ENCODE measurements at places on chromosomes 2 and 18.

DNA sequence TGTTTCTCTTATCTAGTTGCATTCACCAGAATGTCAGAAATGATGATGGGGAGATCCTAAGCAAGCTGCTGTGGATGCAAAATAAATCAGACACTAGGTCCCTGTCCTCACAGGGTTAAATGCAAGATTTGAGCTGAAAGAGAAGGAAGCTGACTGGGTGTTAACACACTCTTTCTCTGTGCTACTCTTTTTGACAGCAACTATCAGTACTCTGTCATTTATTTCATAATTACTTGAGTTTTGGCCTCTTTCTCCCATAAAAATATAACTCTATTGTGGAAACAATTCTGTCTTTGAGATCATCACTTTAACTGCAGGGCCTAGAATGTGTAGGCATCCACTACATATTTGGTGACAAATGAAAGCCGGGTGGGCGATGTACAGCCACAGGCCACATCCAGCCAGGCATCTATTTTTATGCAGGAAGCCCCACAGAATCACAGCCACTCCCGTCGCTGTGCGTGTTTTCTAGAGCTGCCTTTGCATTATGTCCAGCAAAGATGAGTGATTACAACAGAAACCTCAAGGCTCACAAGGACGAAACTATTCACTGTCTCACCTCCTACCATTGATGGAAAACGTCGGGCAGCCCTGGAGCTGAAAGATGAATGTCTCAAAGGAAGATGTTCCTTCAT is 849.0 kb downstream of the RNF144A start:
- no peaks in the 10 kb centered on the region for H3K4me1 ChIP-seq
- DNase-seq = no peak
- no peak overlapping the region for H3K27ac ChIP-seq
- peaks cover 2% of the 10 kb centered on the region for H3K36me3 ChIP-seq
- no peak overlapping the region for H3K4me3 ChIP-seq
- no peaks in the 10 kb centered on the region for H3K27me3 ChIP-seq

- H3K4me3 ChIP-seq = no peak overlapping the region
- H3K27me3 ChIP-seq = no peaks in the 10 kb centered on the region
- H3K36me3 ChIP-seq = peaks cover 17% of the 10 kb centered on the region
Observed at GRCh38 chr2:27025861-27026851, 6.6 kb upstream of the TMEM214 start.

DNA sequence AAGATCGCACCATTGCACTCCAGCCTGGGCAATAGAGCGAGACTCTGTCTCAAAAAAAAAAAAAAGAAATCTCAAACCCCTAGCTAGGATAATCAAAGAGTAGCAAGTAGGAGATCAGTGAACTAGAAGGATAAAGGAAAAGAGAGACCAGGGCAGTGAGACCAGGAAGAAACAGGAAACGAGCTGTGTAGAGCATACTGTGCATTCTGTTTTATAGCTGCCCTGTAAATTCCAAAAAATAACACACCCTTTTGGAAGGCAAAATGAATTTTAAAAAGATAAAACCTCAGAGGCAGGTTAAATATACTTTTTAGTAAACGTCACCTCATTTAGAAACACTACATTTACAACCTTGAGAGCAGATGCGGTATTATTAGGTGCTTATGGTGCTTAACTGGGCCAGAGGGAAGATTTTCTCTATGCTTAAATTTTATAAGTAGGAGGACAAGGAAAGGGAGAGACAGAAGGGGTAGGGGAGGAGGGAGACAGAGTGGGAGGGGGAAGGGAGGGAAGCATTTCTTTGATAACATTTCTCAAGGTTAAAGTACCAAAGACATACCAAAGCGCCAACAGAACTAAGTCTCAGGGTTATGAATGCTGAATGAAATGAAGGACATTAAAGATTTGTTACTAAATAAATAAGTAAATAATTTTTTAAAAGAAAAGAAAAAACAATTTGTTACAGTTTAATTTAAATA is 30.1 kb downstream of the FEZ2 start:
- DNase-seq = no peak
- no peaks in the 10 kb centered on the region for H3K27me3 ChIP-seq
- H3K36me3 ChIP-seq = peaks cover 23% of the 10 kb centered on the region
- H3K4me3 ChIP-seq = no peak overlapping the region
- peaks cover 7% of the 10 kb centered on the region for H3K4me1 ChIP-seq

GRCh38 chr2:150256736-150257135 is 230.7 kb downstream of the RND3 start:
- DNase-seq = no peak
- H3K4me3 ChIP-seq = no peak overlapping the region
- H3K36me3 ChIP-seq = no peaks in the 10 kb centered on the region
- no peaks in the 10 kb centered on the region for H3K27me3 ChIP-seq

GRCh38 chr2:8337321-8337720 is 344.5 kb upstream of the ID2 start:
- DNase-seq = peak; percentile 54
- peaks cover 19% of the 10 kb centered on the region for H3K4me1 ChIP-seq
- peak overlapping the region; percentile 13 for H3K27ac ChIP-seq
- peak overlapping the region; percentile 6 for H3K4me3 ChIP-seq
- peaks cover 8% of the 10 kb centered on the region for H3K36me3 ChIP-seq

- no peak overlapping the region for H3K27ac ChIP-seq
- H3K4me3 ChIP-seq = no peak overlapping the region
- no peaks in the 10 kb centered on the region for H3K27me3 ChIP-seq
- peaks cover 21% of the 10 kb centered on the region for H3K36me3 ChIP-seq
- no peaks in the 10 kb centered on the region for H3K4me1 ChIP-seq
Observed at GRCh38 chr2:169980643-169981042, 153.4 kb downstream of the UBR3 start.

DNA sequence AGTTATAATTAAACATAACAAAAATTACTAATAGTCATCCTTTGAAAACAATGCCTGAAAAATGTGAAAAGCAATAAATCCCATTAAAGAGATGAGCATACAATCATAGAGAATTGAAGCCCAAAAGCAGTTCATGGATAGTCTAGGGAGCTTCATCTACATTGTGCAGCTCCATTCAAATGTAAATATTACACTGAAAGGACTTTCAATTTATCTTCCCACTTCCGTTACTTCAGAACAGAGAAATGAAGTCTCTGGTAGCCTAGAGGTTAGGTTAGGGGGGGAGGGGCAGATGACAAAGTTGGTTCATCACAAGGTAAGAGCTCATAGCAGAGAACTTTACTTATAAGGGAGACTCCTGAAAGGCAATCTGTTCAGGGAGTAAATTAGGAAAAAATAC is 126.6 kb upstream of the RGPD4 start:
- H3K27me3 ChIP-seq = no peaks in the 10 kb centered on the region
- H3K4me3 ChIP-seq = no peak overlapping the region
- no peaks in the 10 kb centered on the region for H3K4me1 ChIP-seq
- no peaks in the 10 kb centered on the region for H3K36me3 ChIP-seq

DNA sequence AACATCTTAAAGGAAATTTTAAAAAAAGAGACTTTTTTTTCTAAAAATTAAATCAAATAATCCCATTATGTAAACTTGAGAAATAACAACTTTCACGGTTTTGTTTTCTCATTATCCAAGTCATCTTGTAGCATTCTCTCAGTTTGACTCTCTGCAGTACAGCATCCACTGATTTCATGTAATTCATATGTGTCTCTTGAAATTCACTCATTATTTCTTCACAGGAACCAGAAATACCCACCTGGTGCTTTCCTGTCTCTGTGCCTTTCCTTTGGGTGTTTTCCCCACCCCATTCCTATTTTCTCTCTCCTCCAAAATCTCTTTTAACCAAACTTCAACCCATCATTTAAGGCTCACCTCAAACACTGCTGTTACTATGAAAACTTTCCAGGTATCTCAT is 116.1 kb upstream of the STK17B start:
- H3K4me3 ChIP-seq = no peak overlapping the region
- peaks cover 5% of the 10 kb centered on the region for H3K36me3 ChIP-seq
- no peaks in the 10 kb centered on the region for H3K27me3 ChIP-seq

GRCh38 chr2:194104687-194105086 is 1552.3 kb upstream of the SLC39A10 start:
- H3K4me3 ChIP-seq = no peak overlapping the region
- H3K27ac ChIP-seq = no peak overlapping the region
- no peaks in the 10 kb centered on the region for H3K4me1 ChIP-seq

GRCh38 chr18:29171892-29172755 is 995.2 kb upstream of the CDH2 start:
- no peak for DNase-seq
- no peak overlapping the region for H3K4me3 ChIP-seq
- H3K4me1 ChIP-seq = no peaks in the 10 kb centered on the region

GRCh38 chr18:52435301-52435700 is 95.3 kb downstream of the DCC start:
- no peak for DNase-seq
- H3K4me1 ChIP-seq = no peaks in the 10 kb centered on the region
- no peaks in the 10 kb centered on the region for H3K36me3 ChIP-seq
- H3K27me3 ChIP-seq = no peaks in the 10 kb centered on the region
- H3K4me3 ChIP-seq = no peak overlapping the region
- no peak overlapping the region for H3K27ac ChIP-seq

DNA sequence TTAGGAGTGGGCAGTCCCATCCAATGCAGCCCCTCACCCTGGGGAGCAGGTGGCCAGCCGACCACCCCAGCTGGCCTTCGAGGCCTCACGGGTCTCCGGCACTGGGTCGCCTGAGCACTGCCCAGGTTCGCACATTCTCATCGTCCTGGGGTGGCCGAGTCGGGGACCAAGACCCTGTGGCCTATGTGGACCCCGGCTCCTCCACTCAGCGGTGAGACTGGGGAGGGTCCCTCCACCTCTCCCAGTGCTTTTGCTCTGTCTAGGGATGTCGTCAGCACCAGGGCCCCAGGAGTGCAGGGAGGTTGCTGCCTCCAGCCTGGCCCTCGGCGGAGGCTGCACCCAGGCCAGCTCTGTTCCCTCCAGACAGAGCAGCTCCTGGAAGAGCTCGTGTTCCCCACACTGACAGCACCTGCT is 89.6 kb downstream of the TPO start:
- no peak overlapping the region for H3K27ac ChIP-seq
- H3K4me3 ChIP-seq = no peak overlapping the region
- peaks cover 4% of the 10 kb centered on the region for H3K27me3 ChIP-seq
- no peaks in the 10 kb centered on the region for H3K4me1 ChIP-seq
- no peak for DNase-seq

- H3K36me3 ChIP-seq = peaks cover 27% of the 10 kb centered on the region
- H3K27me3 ChIP-seq = peaks cover 6% of the 10 kb centered on the region
- H3K4me3 ChIP-seq = no peak overlapping the region
- DNase-seq = peak; percentile 35
- H3K4me1 ChIP-seq = peaks cover 61% of the 10 kb centered on the region
Observed at GRCh38 chr2:216017365-216017764, 4.0 kb upstream of the MREG start.

- peaks cover 15% of the 10 kb centered on the region for H3K27me3 ChIP-seq
- no peak overlapping the region for H3K4me3 ChIP-seq
- no peak for DNase-seq
- H3K27ac ChIP-seq = no peak overlapping the region
- peaks cover 7% of the 10 kb centered on the region for H3K36me3 ChIP-seq
Observed at GRCh38 chr2:74924463-74925265, 33.8 kb upstream of the POLE4 start.

DNA sequence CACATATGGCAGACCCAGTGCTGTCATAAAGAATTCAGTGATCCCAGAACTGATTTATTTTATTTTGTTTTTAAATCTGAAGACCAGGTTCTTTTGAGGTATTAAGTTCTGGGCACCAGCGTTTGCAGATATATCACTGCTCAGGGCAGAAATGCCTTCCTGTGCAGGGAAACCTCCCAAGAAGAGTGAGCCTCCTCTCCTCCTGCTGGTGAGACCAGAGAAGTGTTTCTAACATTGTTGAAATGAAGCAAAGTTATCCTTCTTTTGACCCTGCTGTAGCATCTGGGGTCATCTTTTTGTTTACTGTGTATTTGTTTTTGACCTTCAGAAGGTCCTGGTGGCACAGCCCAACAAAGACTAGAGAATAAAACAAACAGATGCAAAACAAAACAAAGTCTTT is 94.0 kb downstream of the AQP4 start:
- no peak for DNase-seq
- no peaks in the 10 kb centered on the region for H3K36me3 ChIP-seq
- H3K27me3 ChIP-seq = no peaks in the 10 kb centered on the region
- H3K4me1 ChIP-seq = no peaks in the 10 kb centered on the region
- no peak overlapping the region for H3K27ac ChIP-seq
- H3K4me3 ChIP-seq = no peak overlapping the region

GRCh38 chr2:240567137-240567871 is 980 bp upstream of the RNPEPL1 start:
- H3K4me1 ChIP-seq = peaks cover 69% of the 10 kb centered on the region
- H3K4me3 ChIP-seq = peak overlapping the region; percentile 92
- DNase-seq = peak; percentile 48
- H3K27me3 ChIP-seq = no peaks in the 10 kb centered on the region
